ENCODE measurements at places on chromosomes 5 and 9.

GRCh38 chr9:125990793-125991220 is 243.6 kb downstream of the PBX3 start:
- no peak for DNase-seq

- DNase-seq: no peak
These were observed 355.4 kb downstream of the CAAP1 start for GRCh38 chr9:26537211-26537610.

GRCh38 chr9:129480227-129480626 is 140.7 kb downstream of the C9orf50 start:
- no peak for DNase-seq

GRCh38 chr9:100308965-100309564 is 43.7 kb downstream of the TEX10 start:
- no peak for DNase-seq

GRCh38 chr9:13588151-13589033 is 308.9 kb upstream of the MPDZ start:
- DNase-seq: peak; percentile 52

DNA sequence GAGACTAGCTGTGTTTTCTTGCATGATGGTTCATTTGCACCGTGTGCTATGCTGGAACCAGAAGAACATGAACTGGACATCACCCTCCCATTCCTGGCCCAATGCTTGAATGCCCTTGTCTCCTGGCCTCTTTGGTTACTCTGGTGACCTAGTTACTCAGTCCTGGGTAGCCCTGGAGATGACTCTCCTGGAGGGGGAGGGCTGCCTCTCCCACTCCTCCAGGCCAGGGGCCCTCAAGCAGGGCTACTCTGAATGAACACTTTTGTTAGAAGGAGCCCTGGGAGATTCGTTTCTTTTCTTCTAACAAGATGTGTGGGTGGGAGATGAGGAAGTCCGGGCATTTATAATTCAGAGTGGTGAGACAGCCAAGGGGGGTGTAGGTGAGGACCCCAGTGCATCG is 12.0 kb upstream of the NKX2-5 start:
- no peak for DNase-seq

DNA sequence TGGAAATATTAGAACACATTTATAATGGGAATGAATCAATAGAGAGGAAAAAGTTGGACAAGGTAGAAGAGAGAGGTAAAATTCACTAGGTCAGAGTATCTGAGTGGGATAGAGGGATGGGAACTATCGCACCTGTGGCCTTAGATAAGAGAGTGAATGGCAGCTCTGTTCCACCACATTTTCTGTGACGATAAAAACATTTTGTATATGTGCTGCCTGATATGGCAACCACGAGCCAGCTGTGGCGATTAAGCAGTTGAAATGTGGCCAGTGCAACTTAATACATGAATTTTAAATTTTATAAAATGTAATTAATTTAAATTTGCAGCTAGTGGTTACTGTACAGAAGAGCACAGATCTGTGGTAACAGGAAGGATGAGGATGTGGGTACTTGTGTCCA is 46.7 kb downstream of the ZNF354A start:
- no peak for DNase-seq

DNA sequence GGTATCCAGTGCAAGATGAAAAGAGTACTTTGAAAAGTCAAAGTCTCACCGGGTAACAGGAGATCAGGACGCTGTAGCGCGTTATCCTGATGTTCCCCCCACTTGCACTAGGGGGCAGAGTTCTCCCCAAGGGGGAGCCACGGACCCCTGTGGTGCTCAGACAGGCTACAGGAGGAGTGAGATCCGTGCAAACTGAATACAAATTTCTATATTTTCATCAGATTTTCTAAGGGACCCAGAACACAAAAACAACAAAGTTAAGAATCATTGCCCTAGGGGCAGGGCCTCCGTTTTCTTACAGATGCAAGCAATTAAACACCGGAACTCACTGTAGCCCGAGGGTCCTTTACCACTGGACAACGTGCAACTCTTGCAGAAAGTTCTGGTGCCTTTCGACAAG is 2.0 kb downstream of the MYO10 start:
- peak; percentile 81 for DNase-seq

DNA sequence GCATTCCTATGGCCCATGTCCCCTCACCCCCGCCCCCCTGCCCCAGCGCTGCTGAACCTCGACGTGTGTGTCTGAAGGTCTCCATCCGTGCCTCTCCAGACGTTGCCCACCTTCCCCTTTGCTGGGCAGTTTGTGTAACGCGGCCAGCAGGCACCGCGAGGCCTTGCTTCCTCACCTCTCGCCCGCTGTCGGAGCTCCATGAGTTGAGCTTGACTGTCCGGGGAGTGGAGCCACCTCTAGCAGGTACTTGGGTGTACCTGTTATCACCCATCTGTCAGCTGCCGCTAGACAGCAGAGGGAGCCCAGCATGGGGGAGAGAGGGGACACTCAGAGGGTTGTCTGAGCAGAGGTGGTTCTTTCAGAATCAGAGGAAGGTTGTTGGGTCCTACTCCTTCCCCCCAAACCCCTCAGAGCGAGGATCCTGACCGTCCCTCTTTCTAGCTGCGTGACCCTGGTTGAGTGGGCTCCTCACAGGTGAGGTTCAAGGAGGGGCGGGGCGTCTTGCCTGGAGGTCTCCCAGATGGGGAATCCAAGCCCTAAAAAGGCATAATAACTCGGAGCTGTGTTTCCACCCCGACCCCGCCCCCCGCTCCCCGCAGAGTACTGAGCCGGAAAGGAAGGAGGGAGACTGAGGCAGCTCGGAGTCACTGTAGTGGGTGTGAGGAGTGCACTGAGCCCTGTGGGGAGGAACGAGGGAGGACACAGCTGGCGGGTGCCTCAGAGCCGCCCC is 184.7 kb downstream of the C9orf50 start:
- DNase-seq: no peak

DNA sequence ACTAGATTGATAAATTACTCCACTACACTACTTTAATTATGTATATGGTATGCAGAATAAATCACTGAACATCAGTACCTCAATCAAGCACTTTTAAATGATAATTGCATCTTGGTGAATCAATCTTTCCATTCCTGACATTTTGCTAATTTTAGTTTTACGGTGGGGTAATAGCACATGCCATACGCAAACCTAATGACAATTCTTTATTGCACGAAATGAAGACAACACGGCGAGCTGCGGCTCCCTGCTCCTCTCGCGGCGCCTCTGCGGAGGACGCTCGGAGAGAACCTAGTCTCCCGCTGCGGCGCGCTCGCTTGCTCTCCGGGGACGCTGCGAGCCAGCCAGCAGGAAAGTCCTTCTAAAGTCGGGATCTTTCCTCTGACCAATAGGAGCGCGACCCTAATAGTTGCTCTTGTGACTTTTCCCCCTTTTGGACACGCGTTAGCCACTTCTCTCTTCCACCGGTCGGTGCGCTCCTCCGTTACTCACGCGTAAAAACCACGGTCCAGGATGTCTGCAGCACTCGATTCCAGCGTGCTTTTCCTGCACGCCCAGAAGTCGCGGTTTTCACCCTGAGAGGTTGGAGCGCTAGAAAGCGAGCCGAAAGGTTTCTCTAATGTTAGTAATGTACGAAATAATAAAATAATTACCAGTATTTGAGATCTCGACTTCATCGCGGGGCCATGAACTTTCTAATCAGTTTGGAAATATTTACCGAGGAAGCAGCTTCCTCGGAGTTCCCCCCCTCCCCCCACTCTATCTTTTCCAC is 1.0 kb upstream of the MEF2C start:
- peak; percentile 47 for DNase-seq

- DNase-seq: peak; percentile 60
These were observed 3.9 kb downstream of the NIPAL4 start for GRCh38 chr5:157463621-157464518.

DNA sequence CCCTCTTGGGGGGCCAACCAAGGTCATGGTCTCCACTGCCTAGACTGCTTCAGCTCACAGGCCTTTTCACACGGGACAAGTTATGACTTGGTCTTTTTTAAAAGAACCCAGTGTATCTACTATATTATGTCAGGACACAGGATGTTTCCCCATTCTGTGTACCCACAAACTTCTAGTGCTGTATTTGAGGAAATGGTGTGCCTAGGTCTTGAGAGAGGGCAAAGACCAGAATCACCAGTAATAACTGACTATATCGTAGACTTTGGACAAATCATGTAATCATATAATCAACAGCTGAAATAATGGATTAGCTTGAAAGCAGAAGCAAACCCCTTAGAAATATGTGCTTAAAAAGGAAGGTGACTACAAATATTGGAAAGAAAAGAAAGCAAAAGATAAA is 133.3 kb downstream of the ARL15 start:
- no peak for DNase-seq

DNA sequence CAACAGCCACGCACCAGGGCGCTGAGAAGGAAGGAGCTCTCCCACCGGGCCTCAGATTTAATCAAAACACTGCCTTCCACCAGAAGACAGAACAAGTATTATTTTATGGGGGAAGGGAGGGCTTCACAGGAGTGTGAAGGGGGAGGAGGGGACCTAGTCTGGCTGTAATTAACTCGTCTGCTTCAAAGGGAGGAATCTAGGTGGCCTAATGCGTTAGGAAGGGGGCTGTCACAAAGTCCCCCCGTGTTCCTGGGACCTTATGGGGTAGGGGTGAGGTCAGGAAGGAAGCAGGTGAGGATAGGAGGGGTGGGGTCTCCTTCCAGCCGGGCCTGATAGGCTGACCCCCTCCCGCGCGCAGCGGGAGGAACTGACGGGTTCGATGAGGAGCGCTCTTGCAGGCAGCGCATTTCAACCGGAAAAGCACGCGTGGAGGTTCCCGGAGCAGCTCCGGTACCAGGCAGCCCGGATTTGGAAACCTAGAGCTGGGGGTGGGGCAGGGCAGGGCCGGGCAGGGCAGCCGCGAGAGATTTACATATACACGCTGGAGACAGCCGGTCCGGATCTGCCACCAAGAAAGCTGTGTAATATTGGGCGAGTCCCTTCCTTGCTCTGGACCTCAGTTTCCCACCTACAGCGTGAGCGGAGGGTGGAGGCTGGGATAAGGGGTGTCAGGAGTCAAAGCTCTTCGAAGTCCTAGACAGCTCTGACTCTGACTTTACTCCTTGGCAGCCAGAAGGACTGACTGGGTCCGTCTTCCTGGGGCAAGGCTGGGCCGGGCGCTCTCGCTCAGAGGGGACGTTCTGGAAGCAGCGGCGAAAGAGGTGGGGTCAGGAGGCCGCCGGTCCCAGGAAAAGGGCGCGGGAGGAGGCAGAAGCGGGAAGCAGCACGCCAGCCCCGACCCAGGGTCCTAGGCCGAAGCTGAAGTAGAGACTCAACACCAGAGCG is 1.8 kb downstream of the SHB start:
- DNase-seq: no peak

- no peak for DNase-seq
These were observed 80.7 kb downstream of the OTULIN start for GRCh38 chr5:14745188-14745563.

Data from Caki2 (cell line).